ENCODE measurements at places on chromosomes 13 and 19.

DNA sequence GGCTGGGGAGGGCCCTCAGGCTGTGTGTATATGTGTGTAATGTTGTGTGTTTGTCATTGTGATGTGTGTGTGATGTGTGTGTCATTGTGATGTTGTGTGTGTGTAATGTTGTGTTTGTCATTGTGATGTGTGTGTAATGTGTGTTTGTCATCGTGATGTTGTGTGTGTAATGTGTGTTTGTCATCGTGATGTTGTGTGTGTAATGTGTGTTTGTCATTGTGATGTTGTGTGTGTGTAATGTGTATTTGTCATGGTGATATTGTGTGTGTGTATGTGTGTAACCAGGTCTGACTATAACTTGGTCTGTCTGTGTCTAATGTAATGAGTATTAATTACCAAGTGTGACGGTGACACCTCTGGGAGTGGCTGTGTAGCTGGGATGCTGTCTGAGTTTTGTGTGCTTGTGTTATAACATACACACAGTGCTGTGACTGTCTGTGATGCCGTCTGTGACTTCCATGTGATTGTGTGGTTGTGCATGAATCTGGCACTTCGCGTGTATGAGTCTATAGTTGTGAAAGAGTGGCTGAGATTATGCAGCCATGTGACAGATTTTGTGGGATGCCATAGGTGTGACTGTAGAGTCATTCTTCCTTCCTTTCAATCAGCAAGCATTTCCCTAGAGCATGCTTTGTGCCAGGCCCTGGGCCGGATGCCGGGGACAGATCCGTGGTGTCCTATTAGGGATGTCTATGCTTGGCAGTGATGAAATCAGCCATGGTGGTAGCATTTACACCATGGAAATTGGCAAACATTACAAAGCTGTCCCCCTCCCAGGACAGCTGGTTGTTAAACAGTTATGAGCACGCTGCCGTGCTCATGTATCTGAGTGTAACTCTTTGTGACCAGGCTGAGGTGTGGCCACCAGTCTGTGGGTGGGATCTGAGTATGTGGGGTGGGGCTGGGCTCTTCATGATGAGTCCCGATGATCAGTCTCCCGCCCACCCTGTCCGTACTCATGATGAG is 6.4 kb downstream of the TNFSF14 start:
- DNase-seq: no peak

DNA sequence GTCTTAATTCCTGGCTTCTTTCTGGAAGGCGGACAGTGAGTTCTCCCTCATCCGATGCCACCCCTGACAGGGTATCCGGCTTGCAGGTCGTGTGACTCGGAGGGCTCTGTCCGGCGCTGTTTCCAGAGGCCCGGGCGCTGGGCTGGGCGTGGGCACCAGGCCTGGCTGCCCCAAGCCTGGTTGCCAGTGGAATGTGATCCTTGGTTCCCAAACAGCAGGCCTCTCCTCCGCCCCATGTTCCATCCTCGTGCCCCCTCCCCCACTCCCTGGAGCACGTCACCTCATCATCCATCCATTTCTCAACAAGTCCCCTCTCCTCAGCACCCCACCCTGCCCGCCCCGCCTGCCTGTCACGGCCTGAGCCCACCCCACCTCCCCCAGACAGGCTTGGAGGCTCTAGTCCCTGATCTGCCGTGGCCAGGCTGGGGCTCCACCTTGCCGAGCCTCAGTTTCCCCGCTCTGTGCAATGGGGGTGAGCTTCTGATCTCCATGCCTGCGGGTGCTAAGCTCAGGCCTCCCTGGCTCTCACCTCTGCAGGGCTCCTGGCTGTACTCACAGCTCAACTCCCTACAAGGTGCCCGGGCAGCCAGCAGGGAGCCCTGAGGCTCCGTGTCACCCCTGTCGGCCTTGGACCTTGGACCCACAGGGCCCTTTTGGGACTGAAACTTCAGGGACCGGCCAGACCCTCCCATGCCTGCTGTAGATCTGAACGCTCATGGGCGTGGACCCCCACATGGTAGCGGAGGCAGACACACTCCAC is 2.3 kb downstream of the TBXA2R start:
- DNase-seq: no peak

- no peak for DNase-seq
Observed at GRCh38 chr19:51421229-51422052, 4.0 kb upstream of the SIGLEC10 start.

DNA sequence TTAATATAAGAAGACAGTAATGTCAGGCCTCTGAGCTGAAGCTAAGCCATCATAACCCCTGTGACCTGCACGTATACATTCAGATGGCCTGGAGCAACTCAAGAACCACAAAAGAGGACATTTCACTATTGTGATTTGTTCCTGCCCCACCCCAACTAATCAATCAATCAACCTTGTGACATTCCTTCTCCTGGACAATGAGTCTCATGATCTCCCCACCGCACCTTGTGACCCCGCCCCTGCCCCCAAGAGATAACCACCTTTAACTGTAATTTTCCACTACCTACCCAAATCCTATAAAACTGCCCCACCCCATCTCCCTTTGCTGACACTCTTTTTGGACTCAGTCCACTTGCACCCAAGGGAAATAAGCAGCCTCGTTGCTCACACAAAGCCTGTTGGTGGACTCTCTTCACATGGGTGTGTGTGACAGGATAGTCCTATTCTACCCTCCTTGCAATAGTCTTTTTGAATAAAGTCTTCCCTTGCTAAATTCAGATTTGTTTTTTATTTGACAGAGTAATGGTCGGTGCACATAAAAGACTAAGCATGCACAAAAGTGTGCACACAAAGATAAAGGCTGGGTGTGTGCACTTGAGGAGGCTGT is 14.0 kb downstream of the CD70 start:
- no peak for DNase-seq

GRCh38 chr13:80133631-80134261 is 207.2 kb downstream of the SPRY2 start:
- no peak for DNase-seq

GRCh38 chr19:1232652-1233072 is 5.1 kb downstream of the CBARP start:
- no peak for DNase-seq

DNA sequence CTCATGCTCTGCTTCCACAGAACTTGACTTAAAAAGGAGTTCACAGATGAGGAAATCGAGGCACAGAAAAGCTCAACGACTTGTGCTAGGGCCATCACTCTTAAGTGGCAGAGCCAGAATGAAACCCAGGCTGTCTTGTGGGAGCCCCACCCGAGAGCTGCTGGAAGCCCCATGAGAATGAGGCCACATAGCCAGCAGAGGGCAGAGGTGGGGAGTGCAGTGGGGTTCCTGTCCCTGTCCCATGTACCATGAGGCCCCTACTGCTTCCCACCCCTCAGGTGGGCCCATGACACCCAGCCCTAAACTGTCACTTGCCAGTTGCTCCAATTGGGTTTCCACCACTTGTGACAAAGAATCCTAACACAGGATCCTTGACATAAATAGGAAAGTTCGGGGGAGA is 175.9 kb downstream of the IRS2 start:
- DNase-seq: no peak

DNA sequence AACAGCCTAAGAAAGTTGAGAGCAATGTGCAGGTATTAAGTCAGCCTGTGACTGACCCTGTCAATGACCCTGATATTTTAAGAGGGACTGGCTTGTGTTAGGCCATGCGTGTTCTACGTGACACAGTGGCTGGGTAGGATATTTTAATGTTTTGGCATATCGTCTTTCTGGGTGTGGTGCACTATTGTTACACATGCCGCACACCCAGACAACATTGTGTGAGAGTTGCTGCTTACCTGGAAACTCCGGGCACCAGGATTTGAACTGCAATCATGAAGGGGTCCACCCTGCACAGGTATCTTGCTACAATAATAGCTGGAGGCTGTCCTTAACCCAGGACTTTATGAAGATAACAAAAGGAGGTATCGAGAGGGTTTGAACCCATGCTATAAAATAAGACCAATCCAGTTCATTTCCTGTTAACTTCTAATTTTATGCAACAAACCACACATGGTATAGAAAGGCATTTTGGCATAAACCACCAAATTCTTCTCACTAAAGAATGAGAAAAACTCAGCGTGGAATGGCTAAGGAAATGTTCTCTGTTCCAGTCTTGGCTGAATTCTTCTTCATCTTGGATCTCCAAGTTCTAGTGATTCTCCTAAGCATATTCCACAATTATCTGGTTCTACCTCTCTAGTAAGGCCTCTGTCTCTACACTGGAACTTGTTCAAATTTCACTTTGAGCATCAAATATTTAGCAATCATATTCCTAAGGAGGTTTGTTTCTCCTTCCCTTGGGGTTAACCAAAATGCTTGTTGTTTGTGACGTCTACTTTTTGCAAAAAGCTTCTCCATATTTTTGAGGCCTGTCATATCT is 38.7 kb upstream of the POMP start:
- DNase-seq: no peak
